ENCODE measurements at places on chromosomes 11 and 22.

DNA sequence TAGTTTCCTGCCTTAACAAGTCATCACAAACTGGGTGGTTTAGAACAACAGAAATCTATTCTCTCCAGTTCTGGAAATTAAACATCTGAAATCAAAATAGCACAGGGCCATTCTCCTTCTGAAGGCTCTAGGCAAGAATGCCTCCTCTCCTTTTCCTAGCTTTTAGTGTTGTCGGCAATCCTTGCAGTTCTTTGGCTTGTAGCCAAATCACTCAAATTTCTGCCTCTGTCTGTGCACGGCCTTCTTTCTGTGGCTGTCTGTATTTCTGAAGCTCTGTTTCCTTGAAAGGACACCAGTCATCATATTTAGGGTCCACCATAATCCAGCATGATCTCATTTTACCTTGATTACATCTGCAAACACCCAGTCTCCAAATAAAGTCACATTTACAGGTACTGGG, 795.5 kb downstream of the METTL15 start:
- no peak for DNase-seq

- no peak for DNase-seq
Observed at GRCh38 chr11:121327553-121327952, 35.0 kb downstream of the SC5D start.

DNA sequence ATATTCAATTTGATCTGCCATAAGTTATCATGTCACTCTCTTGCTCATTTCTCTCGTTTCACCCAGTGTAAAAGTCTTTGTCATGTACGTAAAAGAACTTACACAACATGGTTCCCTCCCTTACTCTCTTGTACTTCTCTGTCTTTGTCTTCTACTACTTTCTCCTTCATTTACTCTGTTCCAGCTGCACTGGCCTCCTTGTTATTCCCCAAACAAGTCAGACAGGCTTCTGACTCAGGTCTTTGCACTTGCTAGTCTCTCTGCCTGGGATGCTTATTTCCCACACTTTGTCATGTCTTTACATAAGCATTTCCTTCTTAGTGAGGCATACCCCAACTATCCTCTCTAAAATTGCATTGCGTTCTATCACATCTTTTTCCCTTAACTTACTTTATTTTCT, 117.3 kb downstream of the CYP2R1 start:
- no peak for DNase-seq

- no peak for DNase-seq
Observed at GRCh38 chr22:35684270-35684700, 33.4 kb upstream of the APOL5 start.

GRCh38 chr11:63686926-63687325, 5.6 kb downstream of the RTN3 start:
- no peak for DNase-seq

- DNase-seq = no peak
Observed at GRCh38 chr11:120413480-120413879, 77.3 kb downstream of the ARHGEF12 start.

- DNase-seq = no peak
Observed at GRCh38 chr11:1675536-1676228, 21.3 kb upstream of the KRTAP5-6 start.

- DNase-seq = no peak
Observed at GRCh38 chr11:1389932-1390568, at the start of gene BRSK2. TSS of gene BRSK2 (plus strand) at chr11:1389934. CDS start at chr11:1390285, 351 bp downstream.

DNA sequence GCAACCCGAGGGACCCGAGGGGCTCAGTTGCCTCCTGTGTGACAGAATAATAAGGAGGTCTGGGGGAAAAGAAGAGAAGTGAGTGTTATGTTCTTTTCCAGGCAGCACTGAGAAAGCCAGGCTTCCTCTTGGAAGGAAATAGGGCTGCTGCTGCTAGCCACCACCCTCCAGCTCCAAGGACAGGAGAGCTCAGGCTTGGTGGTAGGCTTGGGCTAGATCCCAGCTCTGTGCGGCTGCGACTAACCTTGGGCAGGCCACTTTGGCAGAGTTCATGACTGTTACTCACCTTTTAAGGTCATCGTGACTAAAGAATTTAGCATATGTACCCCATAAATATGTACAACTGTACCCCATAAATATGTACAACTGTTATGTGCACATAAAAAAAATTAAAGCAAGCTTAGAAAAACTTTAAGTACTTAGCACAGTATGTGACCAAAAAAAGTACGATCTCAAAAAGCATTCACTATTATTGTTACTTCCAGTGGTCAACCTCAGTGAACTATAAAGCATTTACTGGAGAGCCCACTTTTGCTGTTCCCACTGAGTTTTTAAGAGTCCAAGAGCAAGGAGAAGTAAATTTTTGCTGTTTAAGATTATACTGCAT, 124.7 kb upstream of the POU2AF2 start:
- DNase-seq = no peak

GRCh38 chr11:125071435-125071834, 8.3 kb downstream of the SLC37A2 start:
- DNase-seq = no peak

GRCh38 chr11:56923116-56923515, 65.6 kb upstream of the OR5AK2 start:
- no peak for DNase-seq

- DNase-seq = no peak
Observed at GRCh38 chr11:11239959-11240358, 113.1 kb downstream of the CSNK2A3 start.

- no peak for DNase-seq
Observed at GRCh38 chr22:35971456-35972119, 57.0 kb downstream of the RBFOX2 start.

GRCh38 chr11:119754656-119755355, 25.8 kb upstream of the NECTIN1 start:
- DNase-seq = no peak

- no peak for DNase-seq
Observed at GRCh38 chr11:71338801-71339395, 86.5 kb upstream of the SHANK2 start.

- DNase-seq = no peak
Observed at GRCh38 chr22:43796567-43796966, 15.5 kb downstream of the EFCAB6 start.

- no peak for DNase-seq
Observed at GRCh38 chr11:128116447-128116846, 470.9 kb downstream of the ETS1 start.

DNA sequence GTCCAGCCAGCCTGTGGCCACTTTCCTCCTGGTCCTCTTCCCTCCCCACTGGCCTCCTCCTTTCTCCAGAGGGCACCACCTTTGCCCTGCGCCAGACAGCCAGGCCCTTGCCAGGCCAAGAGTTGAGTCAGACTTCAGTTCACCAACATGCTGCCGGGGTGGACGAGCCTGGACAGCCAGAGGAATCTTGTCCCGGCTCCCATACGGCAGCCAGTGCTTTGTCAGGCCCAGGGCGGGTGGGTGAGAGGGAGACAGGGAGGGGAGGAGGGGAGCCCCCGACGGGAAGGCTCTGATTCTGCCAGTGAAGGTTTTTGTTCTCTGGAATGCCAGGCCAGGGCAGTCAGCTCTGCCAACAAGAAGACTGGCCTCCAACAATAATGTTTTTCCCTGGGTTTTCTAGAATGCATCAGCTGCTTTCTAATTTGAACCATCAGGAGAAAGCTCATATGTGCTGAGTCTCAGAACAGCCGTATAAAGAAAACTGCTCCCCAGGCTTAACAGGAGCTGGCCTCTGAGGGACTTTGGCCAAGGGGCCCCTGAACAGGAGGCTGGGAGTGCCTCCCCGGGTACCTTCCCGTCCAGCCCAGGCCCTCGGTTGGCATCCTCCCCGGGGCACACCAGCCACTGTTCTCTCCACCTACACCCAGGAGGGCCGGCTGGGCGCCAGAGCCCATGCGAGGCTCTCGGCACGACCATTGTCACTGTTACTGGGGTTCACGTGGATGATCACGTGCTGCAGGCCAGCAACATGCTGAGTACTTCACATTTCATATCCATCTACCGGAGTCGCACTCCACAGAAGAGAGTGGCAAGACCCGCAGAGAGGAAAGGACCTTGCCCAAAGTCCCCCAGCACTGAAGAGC, 28.6 kb downstream of the LIF start:
- DNase-seq = no peak

- DNase-seq = no peak
Observed at GRCh38 chr11:64229090-64229743, 1.1 kb upstream of the DNAJC4 start.

DNA sequence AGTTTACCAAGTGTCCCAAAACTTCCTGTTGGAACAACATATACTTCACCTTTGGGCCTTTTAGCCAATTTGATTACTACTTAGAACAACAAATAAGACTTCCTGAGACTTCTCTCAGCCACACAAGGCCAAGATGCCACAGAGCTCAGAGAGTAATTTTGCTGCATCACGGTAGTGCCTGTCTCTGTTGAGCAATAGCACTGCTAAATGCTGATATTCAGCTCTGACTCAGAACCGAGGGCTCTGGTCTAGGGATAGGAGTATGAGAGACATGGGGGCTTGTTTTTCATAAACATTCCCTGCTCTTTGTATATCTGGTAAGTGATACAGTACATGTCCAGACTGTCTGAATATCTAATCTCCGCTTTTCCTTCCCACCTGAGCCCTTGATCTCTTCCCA, 260.4 kb upstream of the ARHGAP20 start:
- no peak for DNase-seq

GRCh38 chr11:65043881-65044501, 3.0 kb downstream of the SAC3D1 start:
- DNase-seq = no peak

GRCh38 chr11:86034710-86035109, 34.2 kb downstream of the PICALM start:
- no peak for DNase-seq

- no peak for DNase-seq
Observed at GRCh38 chr11:70111269-70112016, 33.3 kb downstream of the ANO1 start.

- no peak for DNase-seq
Observed at GRCh38 chr11:120141113-120141767, 3.3 kb upstream of the TRIM29 start.

- DNase-seq = no peak
Observed at GRCh38 chr11:9905960-9906791, 242.3 kb downstream of the SWAP70 start.

- no peak for DNase-seq
Observed at GRCh38 chr11:119222308-119222707, 16.2 kb downstream of the CBL start.

- no peak for DNase-seq
Observed at GRCh38 chr22:29947410-29948384, 64.7 kb downstream of the MTMR3 start.

GRCh38 chr22:42160251-42160650, 29.6 kb upstream of the CYP2D6 start:
- DNase-seq = no peak

DNA sequence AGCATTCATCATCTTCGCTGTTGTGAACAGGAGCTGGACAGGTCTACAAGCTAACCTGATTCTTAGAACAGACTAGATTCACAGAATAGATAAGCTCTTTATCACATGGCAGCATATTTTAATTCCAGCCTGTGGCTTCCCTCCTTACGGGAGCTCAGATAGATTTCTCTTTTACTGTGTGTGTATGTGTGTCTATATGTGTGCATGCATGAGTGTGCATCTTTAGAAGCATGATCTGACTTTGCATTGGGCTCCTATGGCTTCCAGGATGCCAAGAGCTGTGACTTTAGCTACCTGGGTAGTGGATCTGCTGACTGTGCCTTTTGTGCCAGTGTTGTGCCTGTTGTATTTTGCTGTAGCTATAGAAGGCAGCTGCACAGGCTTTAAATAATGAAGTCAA, 44.3 kb downstream of the ZNRF3 start:
- no peak for DNase-seq

DNA sequence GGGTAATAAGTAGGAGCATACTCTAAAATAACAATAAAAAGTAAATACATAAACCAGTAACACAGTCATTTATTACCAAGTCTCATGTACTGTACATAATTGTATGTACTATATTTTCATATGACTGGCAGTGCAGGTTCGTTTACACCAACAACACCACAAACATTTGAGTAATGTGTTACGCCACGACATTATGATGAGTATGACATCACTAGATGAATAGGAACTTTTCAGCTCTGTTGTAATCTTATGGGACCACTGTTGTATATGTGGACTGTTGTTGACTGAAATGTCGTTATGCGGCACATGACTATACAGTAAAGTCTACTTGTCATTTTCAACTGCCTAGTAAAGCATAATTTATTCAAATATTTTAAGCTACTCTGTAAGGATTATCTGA, 18.6 kb downstream of the KIF18A start:
- no peak for DNase-seq

DNA sequence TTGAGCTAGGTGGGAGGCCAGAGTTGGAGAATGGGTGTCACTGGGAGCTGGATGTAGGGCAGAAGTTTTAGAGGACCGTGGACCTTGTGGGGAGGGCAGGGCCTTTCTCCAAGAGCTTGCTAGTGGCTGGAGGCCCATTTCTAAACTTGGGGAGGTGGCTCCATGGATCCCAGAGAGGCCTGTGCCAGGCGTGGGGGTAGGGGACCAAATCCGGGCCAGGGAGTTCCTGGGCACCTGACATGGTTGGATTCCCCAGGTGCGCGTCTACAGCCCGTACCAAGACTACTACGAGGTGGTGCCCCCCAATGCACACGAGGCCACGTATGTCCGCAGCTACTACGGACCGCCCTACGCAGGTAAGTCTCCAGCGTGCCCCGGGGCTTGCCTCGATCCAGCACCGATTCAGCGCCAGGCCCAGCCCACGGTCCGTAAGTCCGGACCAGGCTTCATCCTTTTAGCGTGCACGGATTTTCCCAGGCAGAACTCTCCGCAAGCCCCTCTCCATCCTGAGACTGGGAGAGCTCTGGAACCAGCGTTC, 14.2 kb downstream of the PLEKHB1 start:
- no peak for DNase-seq

- no peak for DNase-seq
Observed at GRCh38 chr22:30332551-30332950, 5.8 kb upstream of the TBC1D10A start.

DNA sequence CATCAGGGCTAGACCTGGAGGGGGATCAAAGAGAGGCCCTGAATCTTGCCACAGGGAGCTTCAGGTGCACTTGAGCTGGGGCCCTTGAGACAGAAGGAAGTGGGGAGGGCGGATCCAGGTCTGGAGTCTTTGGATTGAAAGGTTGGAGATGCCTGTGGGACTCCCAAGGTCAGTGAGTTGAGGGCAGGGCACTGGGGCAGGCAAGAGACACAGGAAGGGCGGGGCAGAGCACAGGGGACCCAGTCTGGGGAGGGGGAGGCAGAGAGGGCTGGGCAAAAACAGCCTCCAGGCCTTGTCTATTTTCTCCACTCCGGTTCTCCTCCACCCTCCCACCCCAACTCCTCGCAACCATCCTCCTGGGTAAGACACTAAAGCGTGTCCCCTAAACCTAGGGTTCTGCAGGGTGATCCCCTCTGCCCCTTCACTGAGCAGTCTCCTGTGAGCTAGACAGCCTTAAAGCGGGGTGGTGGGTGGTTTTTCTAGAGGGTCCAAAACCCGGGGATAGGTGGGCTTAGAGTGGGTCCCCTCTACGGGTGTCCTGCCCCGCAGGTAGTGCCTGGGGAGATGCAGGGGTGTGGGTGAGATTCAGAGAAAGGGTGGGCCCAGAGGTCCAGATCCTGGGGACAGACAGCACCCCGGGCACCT, 38.6 kb upstream of the CELSR1 start:
- no peak for DNase-seq

GRCh38 chr11:47714554-47715081, 551 bp downstream of the AGBL2 start:
- no peak for DNase-seq
